ENCODE measurements at places on chromosomes 6 and 20. TPM values are rescaled to one million over a fixed set of nuclear protein-coding genes. Genes with fewer than 3 reads are reported as not detected.

The TNNC2 gene
- polyA plus RNA-seq: 1.4 TPM

- DNase-seq: no peak
These were observed 399.4 kb upstream of the MARCKS start for GRCh38 chr6:113457751-113458150.

The MUCL3 gene
- not detected for polyA plus RNA-seq

The HSPA1B gene
- 60.2 TPM for polyA plus RNA-seq

GRCh38 chr20:33730946-33731692 is 677 bp upstream of the ZNF341 start:
- DNase-seq: no peak

DNA sequence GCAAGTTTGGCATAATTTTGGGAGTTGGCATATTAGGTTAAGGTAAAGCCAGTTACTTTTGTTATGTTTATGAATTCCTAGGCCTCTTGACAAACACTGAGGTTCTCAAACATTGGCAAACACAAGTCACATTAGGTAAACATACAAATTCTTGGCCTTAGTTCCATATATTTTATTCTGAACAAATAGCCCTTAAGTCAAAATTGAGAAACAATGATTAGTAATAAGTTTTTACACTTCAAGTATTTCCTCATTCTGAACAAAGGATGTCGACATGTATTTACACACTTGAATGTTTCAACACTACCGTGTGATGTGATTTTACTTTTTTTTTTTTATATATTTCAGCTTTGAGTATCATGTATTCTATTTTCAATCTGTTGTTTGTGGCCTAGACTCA is 3.8 kb upstream of the ECHDC1 start:
- peak; percentile 68 for DNase-seq

DNA sequence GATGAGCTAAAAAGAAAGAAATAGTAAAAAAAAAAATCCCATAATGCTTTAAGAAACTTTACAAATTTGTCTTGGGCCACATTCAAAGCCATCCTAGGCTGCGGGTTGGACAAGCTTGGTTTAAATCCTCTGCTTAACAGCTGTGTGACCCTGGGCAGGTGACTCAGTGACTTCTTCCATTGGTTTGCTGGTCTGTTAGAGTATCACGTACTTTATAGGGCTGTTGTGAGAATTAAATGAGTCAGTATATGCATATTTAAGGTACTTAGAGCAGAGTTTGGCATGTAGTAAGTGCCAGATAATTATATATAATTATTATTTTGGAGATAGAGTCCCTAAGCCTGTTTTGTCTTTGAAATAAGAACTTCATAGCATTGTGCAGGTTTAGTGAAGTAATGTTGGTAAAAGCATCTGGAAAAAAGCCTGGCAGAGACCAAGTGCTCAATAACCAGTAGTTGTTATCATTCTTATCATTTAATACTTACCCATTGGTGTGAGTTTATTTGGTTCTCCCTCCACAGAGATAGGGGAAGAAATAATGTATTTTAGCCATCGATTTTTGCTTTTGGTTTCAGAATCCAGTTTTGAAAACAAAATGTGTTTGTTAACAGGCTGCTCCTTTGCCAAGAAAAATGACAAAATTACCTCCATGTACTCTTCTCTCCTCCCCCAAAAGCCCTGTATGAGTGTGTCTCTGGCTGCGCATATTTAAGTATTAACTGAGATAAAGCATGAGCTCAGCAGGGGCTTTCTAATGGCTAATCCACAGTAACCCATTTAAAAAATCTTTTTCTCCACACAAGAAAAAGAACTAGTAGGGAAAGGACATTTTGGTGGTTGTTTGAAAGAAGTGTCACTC is 67.2 kb downstream of the FOXO3 start:
- peak; percentile 56 for DNase-seq

The FOXF2 gene
- 42.5 TPM for polyA plus RNA-seq

GRCh38 chr6:115363379-115363778 is 697.3 kb downstream of the FRK start:
- no peak for DNase-seq

GRCh38 chr6:101395345-101395744 is 1.8 kb downstream of the GRIK2 start:
- DNase-seq: no peak

DNA sequence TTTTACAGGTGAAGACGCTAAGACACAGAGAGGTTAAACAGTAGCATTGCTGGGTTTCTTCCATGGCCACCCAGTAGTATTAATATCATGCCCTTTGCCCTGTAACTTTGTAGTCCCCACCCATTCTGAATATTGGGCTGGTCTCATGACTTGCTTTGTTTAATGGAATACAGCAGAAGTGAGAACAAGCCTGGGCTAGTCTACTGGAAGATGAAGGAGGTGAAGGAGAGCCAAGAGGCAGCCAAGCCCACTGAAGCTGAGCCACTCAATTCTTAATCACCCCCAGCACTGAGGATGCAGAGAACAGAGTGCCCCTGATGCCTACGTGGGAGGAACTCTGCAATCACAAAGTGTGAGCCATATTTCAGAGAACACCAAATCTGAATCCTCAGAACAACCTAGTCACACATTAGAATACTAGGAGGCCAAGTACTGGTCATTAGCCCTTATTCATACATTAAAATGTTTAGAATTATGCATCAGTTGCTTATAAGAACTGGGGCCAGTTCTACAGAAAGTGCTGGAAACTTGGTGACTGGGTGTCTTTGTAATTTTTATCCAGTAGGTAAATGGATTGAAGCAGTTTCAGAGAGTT is 270.1 kb upstream of the PRND start:
- no peak for DNase-seq
